Ovary (tissue), 10 donors: ENCODE measurements at places on chromosomes 6 and 20. TPM values are rescaled to one million over a fixed set of nuclear protein-coding genes. Genes with fewer than 3 reads are reported as not detected.
A peak's percentile ranks its signal among the peaks of the same experiment; 100 is the strongest.

The PROKR2 gene
- total RNA-seq, result not detected

The AURKA gene
- total RNA-seq, result 2.9 TPM

The NKX2-2 gene
- not detected for total RNA-seq

The C6orf15 gene
- total RNA-seq, result not detected

The CCN5 gene
- total RNA-seq, result 296 TPM

The ELOVL4 gene
- 2.5 TPM for total RNA-seq

The OXT gene
- not detected for total RNA-seq

The CTCFL gene
- not detected for total RNA-seq

The DYNLT2 gene
- 2.0 TPM for total RNA-seq

GRCh38 chr6:131861381-131861780, 53.6 kb downstream of the ENPP1 start:
- H3K27me3 ChIP-seq, result no peaks in the 10 kb centered on the region
- no peak overlapping the region for H3K4me3 ChIP-seq
- DNase-seq, result no peak
- no peaks in the 10 kb centered on the region for H3K36me3 ChIP-seq
- H3K4me1 ChIP-seq, result peaks cover 1% of the 10 kb centered on the region
- no peak overlapping the region for H3K27ac ChIP-seq

GRCh38 chr6:16949716-16950115, 152.1 kb upstream of the STMND1 start:
- DNase-seq, result no peak
- no peak overlapping the region for H3K27ac ChIP-seq
- no peak overlapping the region for H3K4me3 ChIP-seq

- no peak overlapping the region for H3K4me3 ChIP-seq
- DNase-seq, result peak; percentile 15
- no peak overlapping the region for H3K27ac ChIP-seq
- no peaks in the 10 kb centered on the region for H3K27me3 ChIP-seq
- H3K4me1 ChIP-seq, result no peaks in the 10 kb centered on the region
Measured at GRCh38 chr20:17624070-17624469, 54.2 kb downstream of the DSTN start.

GRCh38 chr20:47353692-47354463, 2.6 kb downstream of the ZMYND8 start:
- DNase-seq, result no peak
- peak overlapping the region; percentile 85 for H3K27ac ChIP-seq
- H3K36me3 ChIP-seq, result no peaks in the 10 kb centered on the region
- peaks cover 42% of the 10 kb centered on the region for H3K4me1 ChIP-seq
- H3K4me3 ChIP-seq, result no peak overlapping the region

GRCh38 chr20:62367136-62367632, at the start of gene LAMA5:
Gene LAMA5, minus strand, starts transcription at chr20:62367312. Its CDS starts 67 bp downstream, at chr20:62367245.
- H3K27ac ChIP-seq, result peak within 1 kb of the TSS; percentile 27
- no peaks in the 10 kb centered on the region for H3K36me3 ChIP-seq
- peaks cover 5% of the 10 kb centered on the region for H3K27me3 ChIP-seq
- peaks cover 13% of the 10 kb centered on the region for H3K4me1 ChIP-seq
- H3K4me3 ChIP-seq, result peak within 1 kb of the TSS; percentile 69

DNA sequence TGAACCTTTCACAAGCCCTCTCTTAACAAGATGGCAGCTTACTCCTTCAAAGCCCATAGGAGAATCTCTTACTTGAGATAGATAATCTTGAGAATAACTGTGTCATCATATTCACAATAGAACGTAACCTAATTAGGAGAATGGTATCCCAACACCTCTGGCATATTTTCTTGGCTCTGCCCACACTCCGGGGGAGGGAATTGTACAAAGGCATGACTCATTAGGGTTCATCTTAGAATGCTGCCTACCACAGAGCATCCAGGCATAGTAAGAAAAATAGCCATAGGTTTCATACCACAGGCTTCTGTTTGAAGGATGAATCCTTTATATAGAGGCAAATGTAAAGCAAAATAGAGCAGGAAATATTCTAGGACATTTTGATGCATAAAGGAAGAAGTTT, 1100.6 kb upstream of the CITED2 start:
- H3K4me1 ChIP-seq, result no peaks in the 10 kb centered on the region
- H3K4me3 ChIP-seq, result no peak overlapping the region
- no peak overlapping the region for H3K27ac ChIP-seq
- DNase-seq, result no peak

DNA sequence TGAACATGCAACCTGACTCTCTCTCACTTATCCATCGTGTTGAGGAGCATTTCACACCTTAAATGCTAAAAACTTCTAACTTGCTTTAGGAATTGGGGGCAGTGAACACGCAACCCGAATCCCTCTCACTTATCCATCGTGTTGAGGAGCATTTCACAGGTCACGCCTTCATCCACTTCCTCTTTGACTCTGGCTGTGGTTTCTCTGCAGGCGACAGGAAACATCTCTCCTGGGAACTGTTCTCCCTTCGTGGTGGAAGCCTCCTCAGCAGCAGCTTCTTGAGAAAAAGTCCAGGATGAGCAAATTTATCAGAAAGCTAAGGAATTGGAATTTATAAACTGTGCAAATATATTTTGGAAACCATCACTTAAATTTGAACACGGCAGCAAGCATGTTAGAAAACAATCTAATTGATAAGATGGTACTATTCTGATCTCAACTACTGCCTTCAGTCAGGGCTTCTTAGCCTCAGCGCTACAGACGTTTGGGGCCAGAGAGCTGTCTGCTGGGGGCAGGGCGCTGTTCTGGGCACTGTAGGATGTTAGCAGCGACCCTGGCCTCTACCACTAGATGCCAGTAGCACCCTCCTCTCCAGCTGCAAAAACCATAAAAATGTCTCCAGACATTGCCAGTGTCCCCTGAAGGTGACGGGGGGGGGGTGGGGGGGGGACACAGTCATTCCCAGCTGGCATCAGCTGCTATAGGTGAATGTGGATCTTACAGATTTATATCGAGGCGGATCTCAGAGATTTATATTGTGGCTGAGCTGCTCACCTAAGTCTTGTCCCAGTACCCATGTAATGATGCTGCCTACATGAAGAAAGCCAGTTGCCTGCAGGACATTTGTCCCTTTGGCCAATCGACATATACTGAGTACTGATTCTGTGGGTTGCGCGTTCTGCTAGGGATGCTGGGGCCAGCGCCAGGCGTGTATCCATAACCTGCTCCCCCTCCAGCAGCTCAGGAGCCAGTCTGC, 26.2 kb downstream of the CTCFL start:
- H3K4me3 ChIP-seq, result no peak overlapping the region
- H3K27me3 ChIP-seq, result no peaks in the 10 kb centered on the region
- H3K4me1 ChIP-seq, result no peaks in the 10 kb centered on the region
- no peak for DNase-seq
- H3K36me3 ChIP-seq, result no peaks in the 10 kb centered on the region

DNA sequence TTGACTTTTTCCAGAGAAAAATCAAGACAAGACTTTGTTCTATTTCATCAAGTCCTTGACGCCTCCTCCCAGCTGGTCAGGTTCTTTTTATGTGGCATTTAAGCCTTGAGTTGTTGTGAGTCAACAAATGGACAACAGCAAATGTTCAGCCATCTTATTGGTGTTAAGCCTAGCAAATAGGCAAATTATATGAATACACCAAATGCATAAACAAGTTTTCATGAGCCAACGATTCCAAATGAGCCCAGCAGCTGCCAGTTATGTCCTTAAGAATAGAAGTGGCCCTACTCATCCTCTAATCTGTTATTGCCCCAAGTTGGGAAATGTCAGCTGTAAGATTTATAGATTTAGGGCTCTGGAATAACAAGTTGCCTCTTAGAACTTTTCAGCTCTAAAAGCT, 312.0 kb downstream of the SOX4 start:
- peaks cover 6% of the 10 kb centered on the region for H3K4me1 ChIP-seq
- H3K4me3 ChIP-seq, result no peak overlapping the region
- no peaks in the 10 kb centered on the region for H3K36me3 ChIP-seq
- no peaks in the 10 kb centered on the region for H3K27me3 ChIP-seq

DNA sequence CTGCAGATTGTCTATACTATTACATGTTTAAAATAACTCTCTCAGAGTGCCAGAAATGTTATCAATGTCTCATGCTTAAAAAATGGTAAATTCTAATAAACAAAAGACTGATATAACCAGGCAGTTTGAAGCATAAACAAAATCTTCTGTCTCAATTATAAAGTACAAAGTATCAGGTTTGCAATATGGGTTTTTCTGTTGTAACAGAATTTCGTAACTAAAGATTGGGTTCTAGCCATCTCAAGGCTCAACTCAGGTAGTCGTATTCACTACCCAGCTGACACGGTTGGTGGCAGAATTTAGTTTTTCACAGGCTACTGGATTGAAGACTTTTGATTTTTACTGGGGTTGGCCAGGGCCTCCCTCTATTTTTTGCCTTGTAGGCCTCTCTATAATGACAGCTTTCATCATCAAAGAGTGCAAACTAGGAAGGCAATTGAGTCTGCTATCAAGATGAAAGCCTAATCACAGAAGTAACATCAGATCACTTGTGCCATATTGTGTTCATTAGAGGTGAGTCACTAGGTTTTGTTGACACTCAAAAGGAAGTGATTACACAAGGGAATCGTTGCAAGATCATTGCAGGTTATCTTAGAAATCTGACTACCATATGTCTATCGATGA, 3.6 kb downstream of the CYP39A1 start:
- no peak overlapping the region for H3K4me3 ChIP-seq
- H3K4me1 ChIP-seq, result peaks cover 4% of the 10 kb centered on the region

DNA sequence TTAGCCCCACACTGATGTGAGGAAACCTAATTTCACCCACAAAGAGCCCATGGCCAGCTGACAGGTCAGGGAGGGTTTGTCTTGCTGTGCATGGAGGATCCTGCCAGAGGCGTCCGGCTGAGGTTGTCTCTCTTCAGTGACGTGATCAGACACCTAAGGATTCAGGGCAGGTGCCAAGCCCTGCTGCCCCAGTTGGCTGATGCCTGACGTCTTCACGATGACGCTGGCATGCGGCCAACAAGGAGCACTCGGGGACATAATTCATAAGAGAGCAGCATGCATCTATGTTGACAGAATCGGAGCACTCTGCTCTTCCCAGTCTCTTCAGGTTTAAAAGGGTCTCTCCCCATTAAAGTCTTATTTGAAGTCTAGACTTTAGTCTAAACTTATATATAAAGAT, 47.8 kb downstream of the PSMB1 start:
- no peak overlapping the region for H3K4me3 ChIP-seq
- no peak for DNase-seq
- no peaks in the 10 kb centered on the region for H3K27me3 ChIP-seq
- no peaks in the 10 kb centered on the region for H3K4me1 ChIP-seq

GRCh38 chr6:47428746-47429664, 48.6 kb upstream of the CD2AP start:
- H3K27me3 ChIP-seq, result no peaks in the 10 kb centered on the region
- no peaks in the 10 kb centered on the region for H3K4me1 ChIP-seq
- no peak overlapping the region for H3K27ac ChIP-seq
- DNase-seq, result no peak
- no peaks in the 10 kb centered on the region for H3K36me3 ChIP-seq
- H3K4me3 ChIP-seq, result no peak overlapping the region

DNA sequence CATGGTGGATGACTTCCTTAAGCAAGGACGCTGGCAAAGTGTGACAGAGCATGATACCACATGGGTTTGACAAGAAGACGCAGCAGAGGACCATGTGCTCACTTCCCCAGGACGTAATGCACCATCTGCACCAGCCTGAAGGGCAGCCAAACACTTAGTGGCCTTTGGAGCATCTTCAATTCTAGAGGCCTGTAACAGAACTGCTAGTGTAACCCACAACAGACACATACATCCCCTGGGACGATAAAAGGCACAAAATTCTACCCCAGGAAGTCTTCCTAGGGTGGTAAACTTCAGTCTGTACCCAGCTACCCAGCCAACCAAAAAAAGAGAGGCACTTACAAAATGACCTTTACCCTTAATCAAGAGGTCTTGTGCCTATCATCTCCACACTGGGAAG, 9.2 kb upstream of the CPNE1 start:
- no peaks in the 10 kb centered on the region for H3K27me3 ChIP-seq
- H3K4me3 ChIP-seq, result no peak overlapping the region
- no peaks in the 10 kb centered on the region for H3K36me3 ChIP-seq

GRCh38 chr6:103105686-103106085, 1712.2 kb downstream of the GRIK2 start:
- no peak overlapping the region for H3K4me3 ChIP-seq
- no peaks in the 10 kb centered on the region for H3K36me3 ChIP-seq
- no peak for DNase-seq
- H3K4me1 ChIP-seq, result no peaks in the 10 kb centered on the region
- no peak overlapping the region for H3K27ac ChIP-seq
- no peaks in the 10 kb centered on the region for H3K27me3 ChIP-seq

GRCh38 chr6:40135491-40136072, 201.3 kb upstream of the MOCS1 start:
- H3K27ac ChIP-seq, result no peak overlapping the region
- no peaks in the 10 kb centered on the region for H3K27me3 ChIP-seq
- DNase-seq, result no peak
- H3K4me3 ChIP-seq, result no peak overlapping the region
- H3K4me1 ChIP-seq, result no peaks in the 10 kb centered on the region

GRCh38 chr20:20406306-20406705, 38.4 kb downstream of the INSM1 start:
- H3K4me3 ChIP-seq, result no peak overlapping the region
- DNase-seq, result no peak
- no peaks in the 10 kb centered on the region for H3K27me3 ChIP-seq
- peaks cover 2% of the 10 kb centered on the region for H3K4me1 ChIP-seq

DNA sequence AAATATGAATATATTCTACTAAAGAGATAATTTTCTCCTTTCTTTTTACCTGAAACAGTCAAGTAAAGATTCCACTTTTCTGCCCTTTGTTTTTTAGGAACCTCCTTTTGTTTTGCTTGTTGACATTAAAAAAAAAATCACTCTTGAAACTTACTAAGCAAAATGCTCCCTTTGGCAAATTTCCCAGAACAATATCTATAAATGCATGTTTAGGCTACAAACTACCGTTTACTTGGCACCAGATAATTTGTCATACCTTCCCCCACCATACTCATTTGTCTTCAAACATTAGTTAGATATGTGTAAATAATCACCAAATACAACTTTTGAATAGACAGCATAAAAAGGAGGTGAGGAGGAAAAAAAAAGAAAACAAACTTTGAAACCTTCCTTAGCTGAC, 604.7 kb downstream of the RFPL4B start:
- DNase-seq, result no peak
- no peak overlapping the region for H3K27ac ChIP-seq
- no peak overlapping the region for H3K4me3 ChIP-seq
- H3K4me1 ChIP-seq, result no peaks in the 10 kb centered on the region

- H3K4me1 ChIP-seq, result peaks cover 7% of the 10 kb centered on the region
- H3K27me3 ChIP-seq, result no peaks in the 10 kb centered on the region
- H3K27ac ChIP-seq, result peak overlapping the region; percentile 77
Measured at GRCh38 chr6:132131758-132132157, 180.6 kb upstream of the CCN2 start.

DNA sequence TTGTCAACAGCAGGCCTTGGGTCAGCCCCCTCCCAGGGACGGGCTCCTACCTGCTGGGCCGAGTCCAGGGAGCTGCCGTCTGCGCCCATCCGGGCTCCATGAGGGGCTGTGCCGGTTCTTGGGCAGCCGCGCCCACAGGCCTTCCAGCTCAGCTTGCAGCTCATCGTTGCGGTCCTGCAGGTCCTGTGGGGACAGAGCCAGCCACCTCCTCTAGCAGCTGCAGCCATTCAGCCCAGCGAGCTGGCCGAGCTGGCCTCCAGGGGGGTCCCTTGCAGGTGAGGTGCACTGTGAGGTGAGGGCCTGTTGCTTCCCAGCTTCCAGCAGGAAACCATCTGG, 74.4 kb downstream of the GINS1 start:
- peaks cover 4% of the 10 kb centered on the region for H3K4me1 ChIP-seq
- no peaks in the 10 kb centered on the region for H3K27me3 ChIP-seq
- H3K27ac ChIP-seq, result no peak overlapping the region
- no peak overlapping the region for H3K4me3 ChIP-seq
- no peak for DNase-seq

- H3K36me3 ChIP-seq, result no peaks in the 10 kb centered on the region
- H3K27me3 ChIP-seq, result no peaks in the 10 kb centered on the region
- H3K27ac ChIP-seq, result no peak overlapping the region
- H3K4me3 ChIP-seq, result no peak overlapping the region
- no peak for DNase-seq
- H3K4me1 ChIP-seq, result no peaks in the 10 kb centered on the region
Measured at GRCh38 chr6:156508923-156509322, 268.3 kb upstream of the ARID1B start.
